NCI-H460 (cell line): ENCODE measurements at places on chromosomes 3 and 15. TPM values are rescaled to one million over a fixed set of nuclear protein-coding genes. Genes with fewer than 3 reads are reported as not detected.

DNA sequence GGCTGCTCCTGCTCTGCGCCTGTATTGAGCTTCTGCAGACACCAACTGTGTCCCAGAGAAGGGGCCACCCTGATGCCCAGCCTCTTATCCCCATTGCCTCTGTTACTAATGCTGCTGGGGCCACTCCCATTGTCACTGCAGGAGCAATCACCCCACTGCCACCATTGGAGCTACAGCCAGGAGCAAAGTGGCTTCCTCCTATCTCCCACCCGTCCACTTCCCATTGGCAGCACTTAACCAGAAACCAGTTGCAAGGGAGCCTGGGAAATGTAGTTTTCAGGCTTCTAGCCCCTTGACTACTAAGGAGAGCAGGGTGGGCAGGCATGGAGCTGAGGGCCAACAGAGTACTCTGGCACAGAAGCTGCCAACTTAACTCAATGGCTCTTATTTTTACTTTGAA is 55.9 kb upstream of the KLF13 start:
- DNase-seq: no peak

GRCh38 chr3:42892169-42892568 is 13.8 kb upstream of the ZNF662 start:
- DNase-seq: no peak

DNA sequence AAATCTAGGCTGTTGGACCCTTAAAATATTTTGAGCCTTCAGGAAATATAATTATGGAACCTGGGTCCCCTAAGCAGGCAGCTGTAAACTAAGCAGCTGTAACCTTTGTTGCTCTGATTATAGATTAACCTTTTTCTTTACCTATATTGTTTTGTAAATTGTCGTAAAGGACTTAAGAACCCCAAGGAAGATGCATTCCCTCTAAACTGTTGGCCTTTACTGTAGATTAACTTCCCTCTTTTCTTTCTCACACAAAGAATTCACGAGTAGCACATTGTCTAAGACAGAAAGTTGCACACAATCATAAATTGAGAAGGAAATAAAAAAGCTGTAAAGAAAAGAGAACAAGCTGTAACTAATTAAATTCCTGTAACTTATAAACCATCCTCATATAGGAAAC is 877.3 kb downstream of the ROBO2 start:
- DNase-seq: no peak

Gene ACTC1
- total RNA-seq: 0.07 TPM in 1 of 2 replicates, not detected in the other

DNA sequence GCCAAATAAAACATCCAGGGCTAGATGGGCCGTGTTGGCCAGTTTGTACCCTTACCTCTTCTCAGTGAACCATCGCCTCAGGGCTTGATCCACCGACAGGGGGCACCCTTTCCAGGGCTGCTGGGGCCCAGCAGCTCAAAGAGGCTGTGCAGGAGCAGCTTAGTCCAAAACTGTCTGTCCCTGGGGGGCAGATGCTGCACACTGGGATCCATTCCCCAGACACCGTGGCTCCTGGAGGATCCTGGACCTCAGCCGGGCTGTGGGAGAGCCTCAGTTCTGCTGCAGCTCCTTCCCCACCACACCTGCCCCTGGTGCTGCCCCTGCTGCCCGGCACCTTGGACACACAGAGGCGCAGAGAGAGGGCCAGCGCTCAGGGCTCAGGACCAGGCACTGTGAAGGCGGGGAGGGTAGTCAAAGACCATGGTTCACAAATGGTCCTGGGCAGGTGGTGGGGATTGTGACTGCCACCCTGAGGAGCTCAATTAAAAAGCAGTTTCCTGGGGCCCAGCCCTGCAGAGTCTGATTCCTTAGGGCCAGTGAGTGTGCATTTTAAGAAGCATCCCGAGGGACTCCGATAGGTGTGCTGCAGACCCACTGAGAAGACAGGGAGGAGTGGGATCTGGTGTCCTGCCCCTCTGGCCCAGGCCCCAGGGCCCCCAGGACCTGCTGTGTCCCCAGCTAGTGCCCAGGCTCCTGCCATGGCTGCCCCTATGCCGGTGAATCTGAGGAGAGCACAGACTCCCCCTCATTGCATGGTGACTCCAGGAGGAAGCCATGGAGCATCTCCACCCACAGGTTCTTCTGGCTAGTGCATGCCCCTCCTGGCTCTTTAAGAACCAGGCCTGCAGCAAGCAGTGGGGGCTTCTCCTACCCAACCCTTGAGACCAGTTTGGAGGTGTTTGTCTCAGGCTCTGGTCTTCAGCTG is 86.5 kb upstream of the PRR20G start:
- no peak for DNase-seq

DNA sequence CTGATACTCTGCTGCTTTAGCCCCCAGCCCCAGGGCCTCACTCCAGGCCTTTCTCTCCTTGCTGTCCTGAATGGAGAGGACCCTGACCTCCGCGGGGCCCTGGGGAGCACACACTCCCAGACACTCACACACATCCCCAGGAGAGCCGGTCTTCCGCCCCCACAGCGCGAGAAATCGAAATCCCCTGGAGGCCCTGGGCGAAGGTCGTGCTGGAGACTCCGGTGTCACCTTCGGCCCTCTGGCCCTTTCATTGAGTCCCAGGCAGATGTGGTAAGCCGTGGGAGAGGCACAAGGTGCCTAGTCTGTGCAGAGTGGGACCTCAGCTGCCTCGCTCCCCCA is 848 bp upstream of the GOLGA8B start:
- DNase-seq: no peak

- no peak for DNase-seq
Observed at GRCh38 chr3:159892171-159892795, 96.4 kb upstream of the IL12A start.

- DNase-seq: no peak
Observed at GRCh38 chr3:98733812-98734281, 29.3 kb upstream of the ST3GAL6 start.

Gene TRANK1
- 1.9 and 5.3 TPM in 2 replicates for total RNA-seq

GRCh38 chr3:165464736-165465135 is 268.6 kb upstream of the SLITRK3 start:
- no peak for DNase-seq

DNA sequence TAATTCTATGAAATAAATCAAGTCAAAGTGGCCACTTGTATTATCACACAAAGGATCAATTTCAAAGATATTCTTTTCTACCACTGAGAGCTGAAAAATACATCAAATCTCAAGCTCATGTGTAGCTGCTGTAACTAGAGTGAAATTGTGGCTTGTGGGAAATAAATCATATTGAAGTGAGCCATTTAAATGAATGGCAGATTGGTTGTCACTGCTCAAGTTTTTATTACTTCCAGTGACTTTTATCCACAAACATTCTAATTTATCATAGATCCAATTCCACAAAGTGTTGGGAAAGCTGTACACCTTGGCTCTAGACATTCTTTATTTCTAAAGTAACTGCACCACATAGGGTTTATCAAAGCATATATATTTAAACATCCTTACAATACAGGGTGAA is 285.4 kb downstream of the CNTN3 start:
- no peak for DNase-seq

DNA sequence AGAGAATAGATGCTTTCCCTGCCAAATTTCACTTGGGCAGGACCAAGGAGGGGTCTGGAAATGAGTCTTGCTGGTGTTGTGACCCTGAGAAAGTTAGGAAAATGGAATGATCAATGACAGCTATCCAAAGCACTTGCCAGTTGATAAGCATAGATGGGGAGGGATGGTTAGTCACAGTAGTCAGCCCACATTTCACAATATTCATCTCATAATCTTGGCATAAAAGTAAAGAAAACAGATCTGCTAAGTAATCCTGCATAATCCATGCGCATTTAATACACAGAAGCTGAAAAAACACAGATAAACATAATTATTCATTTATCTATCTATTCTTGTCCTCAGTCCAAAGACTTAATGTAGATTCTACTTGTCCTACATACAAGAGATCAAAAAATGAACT is 184.1 kb downstream of the ZIC4 start:
- no peak for DNase-seq

Gene MASP1
- 0.02 TPM in 1 of 2 replicates, not detected in the other for total RNA-seq

DNA sequence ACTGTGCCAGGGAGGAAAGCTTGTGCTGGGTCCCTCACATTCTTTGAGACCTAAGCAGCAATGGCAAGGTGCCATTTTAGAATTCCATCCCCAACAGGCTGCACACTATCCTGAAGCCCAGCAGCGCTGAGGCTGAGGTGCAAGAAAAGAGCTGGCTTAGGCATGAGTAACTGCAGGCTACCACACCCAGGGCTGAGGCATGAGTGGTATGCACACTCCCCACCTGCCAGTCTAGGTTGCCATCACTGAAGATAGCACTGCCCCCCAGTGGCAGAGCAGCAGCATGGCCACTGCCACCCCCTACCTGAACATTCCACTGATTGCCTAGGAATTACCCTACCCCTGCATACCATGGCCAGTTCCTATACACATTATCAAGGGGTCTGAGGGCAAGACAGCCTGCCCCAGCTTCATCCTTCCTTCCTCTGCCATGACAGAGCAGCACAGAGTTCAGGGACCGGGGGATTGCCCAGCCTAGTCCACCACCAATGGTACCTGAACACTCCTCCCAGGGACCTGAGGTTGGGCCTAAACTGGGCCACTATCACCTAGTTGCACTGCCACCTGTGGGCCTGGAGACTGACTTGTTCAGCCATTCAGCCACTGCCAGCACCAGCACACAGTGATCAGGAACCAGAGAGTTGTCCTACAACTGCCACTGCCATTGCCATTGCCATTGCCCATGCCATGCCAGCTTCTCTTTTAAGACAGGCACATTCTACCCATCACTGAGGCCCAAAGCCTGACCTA is 129.8 kb downstream of the SATB1 start:
- peak; percentile 20 for DNase-seq

GRCh38 chr15:57427367-57427821 is 51.1 kb downstream of the CGNL1 start:
- peak; percentile 44 for DNase-seq

Gene LARP6
- 66.0 and 78.3 TPM in 2 replicates for total RNA-seq

DNA sequence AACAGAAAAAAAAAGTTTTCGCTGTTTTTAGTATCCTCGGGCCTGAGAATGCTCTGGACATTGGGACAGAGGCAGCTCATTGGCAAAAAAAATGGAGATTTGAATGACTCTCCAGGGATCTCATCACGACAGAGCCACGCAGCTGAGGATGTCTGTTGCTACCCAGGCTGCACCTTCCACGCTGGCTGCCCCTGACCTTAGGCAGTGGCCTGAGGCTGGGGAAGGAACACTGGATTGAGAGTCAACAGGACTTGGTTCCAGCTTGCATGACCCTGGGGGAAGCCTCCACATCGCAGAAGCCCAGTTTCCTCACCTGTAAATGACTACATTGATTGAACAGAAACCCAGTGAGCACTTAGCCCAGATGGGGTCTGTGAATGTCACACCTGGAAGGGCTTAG is 8.7 kb upstream of the ACSBG1 start:
- no peak for DNase-seq

GRCh38 chr3:43906849-43907507 is 216.2 kb downstream of the ABHD5 start:
- no peak for DNase-seq

DNA sequence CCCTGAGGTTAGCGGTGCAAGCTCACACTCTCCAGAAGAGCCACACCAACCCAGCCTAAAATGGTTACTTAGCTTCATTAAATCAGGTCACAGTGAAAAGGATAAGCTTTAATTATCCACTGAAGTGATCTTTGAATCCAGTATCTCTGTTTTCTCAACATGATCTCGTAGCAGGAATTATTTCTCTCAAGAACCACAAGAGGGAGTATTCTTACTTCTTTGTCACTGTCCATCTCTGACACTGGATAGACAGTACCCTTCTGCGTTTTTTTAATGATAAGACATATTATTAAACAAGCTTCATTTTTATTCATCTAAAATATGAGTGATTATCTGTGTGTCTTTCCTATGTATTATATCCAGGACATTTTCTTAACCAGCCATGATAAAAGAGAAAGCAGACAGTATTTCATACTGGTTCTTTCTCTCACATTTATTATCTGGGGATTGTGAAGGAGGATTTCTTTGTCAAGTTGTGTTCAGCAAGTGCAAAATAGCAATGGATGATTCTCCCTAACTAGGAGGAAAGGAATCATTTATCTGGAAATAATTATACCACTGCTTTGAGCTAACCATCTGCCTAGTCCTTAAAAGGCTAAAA is 105.4 kb upstream of the CCDC54 start:
- peak; percentile 26 for DNase-seq

Gene CYP1A2
- not detected in 2 replicates for total RNA-seq

Gene KBTBD12
- not detected in 2 replicates for total RNA-seq

- DNase-seq: peak; percentile 81
Observed at GRCh38 chr3:148943506-148944205, 47.7 kb upstream of the GYG1 start.

DNA sequence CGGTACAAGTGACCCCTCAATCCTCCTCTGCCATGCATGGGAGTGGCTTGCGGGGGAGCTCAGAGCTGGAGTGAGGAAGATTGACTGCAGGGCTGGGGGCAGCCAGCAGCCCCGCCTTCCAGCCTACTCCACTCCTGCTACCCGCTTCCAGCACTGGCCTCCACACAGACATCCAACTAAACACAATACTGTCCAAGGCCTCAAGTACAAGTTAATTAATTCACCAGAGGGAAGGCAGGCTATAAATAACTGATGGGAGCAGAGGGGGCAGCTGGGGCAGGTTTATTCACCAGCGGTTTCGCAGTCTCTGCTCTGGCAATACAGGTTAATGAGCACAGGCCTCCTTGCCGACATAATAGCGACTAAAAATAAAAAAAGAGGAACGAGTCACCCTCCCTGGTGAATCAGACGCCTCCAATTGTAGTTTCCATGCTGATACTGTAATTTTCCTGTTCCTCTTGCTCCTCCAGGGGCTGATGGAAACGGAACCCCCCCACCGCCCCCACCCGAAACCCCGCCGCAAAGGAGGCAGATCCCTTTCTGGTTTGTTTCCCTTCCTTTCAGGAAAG is 166.4 kb upstream of the TLE3 start:
- DNase-seq: no peak

- DNase-seq: no peak
Observed at GRCh38 chr15:55791551-55792400, 48.8 kb upstream of the PRTG start.

- no peak for DNase-seq
Observed at GRCh38 chr15:67777071-67777470, 48.2 kb upstream of the SKOR1 start.

Gene PIGBOS1
- total RNA-seq: 18.6 and 23.9 TPM in 2 replicates

GRCh38 chr15:98422130-98422478 is 226.2 kb upstream of the IGF1R start:
- no peak for DNase-seq

Gene CRABP1
- total RNA-seq: 0.25 TPM in 1 of 2 replicates, not detected in the other

- DNase-seq: no peak
Observed at GRCh38 chr15:64008177-64008576, 38.1 kb downstream of the DAPK2 start.

- no peak for DNase-seq
Observed at GRCh38 chr15:101206176-101206591, 45.7 kb downstream of the CHSY1 start.

GRCh38 chr3:185070491-185071286 is 82.2 kb downstream of the C3orf70 start:
- DNase-seq: no peak
